ENCODE measurements at places on chromosomes 5 and 9.

DNA sequence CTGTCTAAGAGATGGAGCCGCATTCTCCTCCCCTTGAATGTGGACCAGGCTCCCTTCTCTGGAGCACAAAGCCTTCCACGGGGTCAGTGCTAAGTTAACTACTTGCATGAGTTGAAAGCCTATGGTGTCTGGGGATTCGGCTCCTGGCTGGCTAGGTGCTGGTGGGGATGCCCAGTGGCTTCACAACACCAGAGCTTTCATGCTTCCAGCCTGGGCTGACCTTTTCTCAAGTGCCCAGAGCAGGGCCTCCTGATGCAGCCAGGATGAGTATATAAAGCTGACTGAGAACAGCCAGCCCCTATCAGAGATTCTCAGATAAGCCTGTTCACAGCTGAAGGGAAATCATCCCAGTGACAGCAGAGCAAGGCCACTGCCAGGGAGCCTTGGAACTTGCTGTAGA is 11.8 kb downstream of the GALNT12 start:
- DNase-seq, result no peak

- no peak for DNase-seq
These were observed 41.1 kb downstream of the FGF1 start for GRCh38 chr5:142644640-142645361.

GRCh38 chr5:143614831-143615230 is 197.1 kb upstream of the HMHB1 start:
- no peak for DNase-seq

- no peak for DNase-seq
These were observed 151.2 kb upstream of the ADRA1B start for GRCh38 chr5:159765135-159765433.

DNA sequence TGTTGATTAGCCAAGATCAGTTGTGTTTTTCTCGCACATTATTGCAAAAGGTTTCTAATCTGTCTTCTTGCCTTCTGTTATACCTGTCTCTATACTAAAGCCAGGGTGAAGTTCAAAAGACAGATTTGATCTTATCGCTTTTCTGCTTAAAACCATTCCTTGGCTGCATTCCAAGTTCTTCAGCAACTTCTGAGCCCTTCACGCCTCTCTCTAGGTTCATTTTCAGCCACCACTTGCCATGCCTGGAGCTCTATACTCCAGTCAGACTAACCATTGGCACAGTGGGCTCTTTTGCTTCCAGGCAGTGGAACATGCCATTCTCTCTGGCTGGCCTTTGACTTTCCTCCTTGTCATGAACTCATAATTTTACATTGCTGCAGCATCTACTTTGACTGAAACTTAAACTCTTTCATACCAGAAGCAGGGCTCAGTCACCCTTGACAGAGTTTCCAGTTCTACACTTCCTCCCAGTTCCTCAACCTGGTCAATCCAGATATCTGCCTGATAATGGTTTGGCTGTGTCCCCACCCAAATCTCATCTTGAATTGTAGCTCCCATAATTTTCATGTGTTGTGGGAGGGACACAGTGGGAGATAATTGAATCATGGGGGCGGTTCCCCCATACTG is 114.4 kb downstream of the SLC12A2 start:
- no peak for DNase-seq

- no peak for DNase-seq
These were observed 32.2 kb downstream of the KCNV2 start for GRCh38 chr9:2749485-2749884.

- no peak for DNase-seq
These were observed 452.0 kb upstream of the ZNF608 start for GRCh38 chr5:125198270-125198974.

GRCh38 chr9:137321726-137322361 is 19.8 kb upstream of the NRARP start:
- DNase-seq, result no peak

DNA sequence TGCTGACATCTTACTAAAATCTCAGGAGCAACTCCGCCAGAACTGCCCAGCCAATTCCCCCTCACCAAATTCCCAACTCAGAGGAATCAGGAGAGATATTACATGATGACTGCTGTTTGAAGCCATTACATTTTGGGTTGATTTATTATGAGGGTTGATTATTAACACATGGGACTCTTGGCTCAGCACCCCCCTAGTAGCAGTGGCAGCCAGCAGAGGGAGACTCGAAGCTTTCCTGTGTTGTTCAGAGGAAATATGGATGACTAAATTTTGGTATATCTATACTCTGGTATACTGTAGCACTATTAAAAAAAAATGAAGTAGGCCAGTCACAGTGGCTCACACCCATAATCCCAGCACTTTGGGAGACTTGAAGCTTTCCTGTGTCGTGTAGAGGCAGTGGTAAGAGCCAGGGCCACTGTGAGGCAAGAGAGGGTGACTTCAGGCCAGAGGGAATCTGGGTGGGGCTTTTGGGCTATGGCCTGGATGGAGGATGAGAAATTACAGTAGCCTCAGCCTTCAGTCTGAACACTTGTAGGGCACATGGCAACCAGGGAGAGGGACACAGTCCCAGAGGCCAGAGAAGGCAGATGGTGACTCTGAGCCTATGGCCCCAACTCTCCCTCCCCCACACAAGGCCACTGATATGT is 111.4 kb downstream of the LHX2 start:
- no peak for DNase-seq

- no peak for DNase-seq
These were observed 30.6 kb upstream of the LMNB1 start for GRCh38 chr5:126746290-126746689.

GRCh38 chr9:79116041-79116440 is 455.7 kb upstream of the TLE4 start:
- DNase-seq, result no peak

DNA sequence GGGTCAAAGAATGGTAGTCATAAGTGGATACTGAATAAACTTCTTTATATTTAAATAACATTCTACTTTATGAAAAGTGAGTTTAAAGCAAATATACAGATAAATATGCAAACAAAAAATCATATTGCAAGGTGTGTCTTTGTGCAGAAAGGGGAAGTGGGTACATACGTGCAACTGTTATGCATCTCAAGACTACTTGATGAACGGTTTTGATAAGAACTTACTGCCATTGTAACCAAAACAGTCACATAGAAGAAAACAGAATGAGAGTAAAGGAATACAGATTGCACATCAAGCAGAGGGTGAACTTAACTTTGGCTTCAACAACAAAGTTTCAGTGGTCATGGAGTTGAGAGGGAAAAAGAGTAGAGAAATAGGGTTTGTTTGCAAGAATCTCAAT is 9.9 kb downstream of the CAMK4 start:
- DNase-seq, result no peak

- DNase-seq, result no peak
These were observed 3.6 kb upstream of the PITX1 start for GRCh38 chr5:135037519-135038204.

DNA sequence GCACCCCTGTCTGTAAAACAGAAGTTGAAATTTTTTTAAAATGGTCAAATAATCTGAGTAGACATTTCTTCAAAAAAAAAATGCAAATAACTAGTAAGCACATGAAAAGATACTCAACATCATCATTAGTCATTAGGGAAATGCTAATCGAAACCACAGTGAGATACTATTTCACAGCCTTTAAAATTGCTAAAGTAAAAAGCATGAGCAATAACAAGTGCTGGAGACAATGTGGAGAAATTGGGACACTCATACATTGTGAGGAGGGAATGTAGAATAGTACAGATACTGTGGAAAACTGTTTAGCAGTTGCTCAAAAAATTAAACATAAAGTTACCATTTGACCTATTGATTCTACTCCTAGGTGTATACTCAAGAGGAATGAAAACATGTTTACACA is 58.4 kb upstream of the RUSC2 start:
- DNase-seq, result no peak

- DNase-seq, result no peak
These were observed 239.6 kb upstream of the TUSC1 start for GRCh38 chr9:25917731-25918362.

DNA sequence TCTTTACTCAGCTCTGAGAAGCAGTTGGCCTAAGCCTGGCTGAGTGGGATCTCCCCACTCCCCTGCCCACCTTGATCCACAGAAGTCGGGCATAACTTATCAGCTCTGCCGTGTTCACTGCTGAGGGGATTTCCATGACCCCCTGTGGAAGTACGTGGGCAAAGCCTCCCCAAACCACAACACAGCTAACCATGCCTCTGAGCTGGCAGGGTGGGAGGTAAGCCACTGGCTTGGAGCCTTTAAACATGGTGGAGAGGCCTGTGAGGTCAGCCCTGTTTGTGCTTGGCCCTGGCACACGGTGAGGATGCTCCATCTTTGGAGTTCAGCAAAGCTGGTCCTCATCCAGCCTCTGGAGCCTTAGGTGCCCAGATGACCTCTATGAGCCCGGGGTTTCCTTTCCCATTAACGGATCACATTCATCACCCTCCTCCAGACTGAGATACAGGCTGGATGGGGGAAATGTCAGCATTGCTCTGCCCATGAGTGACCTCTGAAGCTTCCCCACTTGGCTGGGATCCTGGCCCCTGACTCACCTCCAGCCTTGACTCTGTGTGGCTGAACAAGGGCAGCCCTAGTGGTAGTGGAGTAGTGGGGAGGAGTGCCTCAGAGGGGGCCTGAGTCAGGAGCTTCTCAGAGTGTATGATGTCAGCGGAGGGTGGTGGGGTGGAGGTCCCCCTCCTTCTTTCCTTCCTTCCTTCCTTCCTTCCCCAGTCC is 6.2 kb downstream of the PDLIM4 start:
- peak; percentile 43 for DNase-seq

- peak; percentile 83 for DNase-seq
These were observed at the start of gene TERT for GRCh38 chr5:1294835-1295649. TSS of gene TERT (minus strand) at chr5:1295068. CDS start at chr5:1294989, 79 bp downstream.

DNA sequence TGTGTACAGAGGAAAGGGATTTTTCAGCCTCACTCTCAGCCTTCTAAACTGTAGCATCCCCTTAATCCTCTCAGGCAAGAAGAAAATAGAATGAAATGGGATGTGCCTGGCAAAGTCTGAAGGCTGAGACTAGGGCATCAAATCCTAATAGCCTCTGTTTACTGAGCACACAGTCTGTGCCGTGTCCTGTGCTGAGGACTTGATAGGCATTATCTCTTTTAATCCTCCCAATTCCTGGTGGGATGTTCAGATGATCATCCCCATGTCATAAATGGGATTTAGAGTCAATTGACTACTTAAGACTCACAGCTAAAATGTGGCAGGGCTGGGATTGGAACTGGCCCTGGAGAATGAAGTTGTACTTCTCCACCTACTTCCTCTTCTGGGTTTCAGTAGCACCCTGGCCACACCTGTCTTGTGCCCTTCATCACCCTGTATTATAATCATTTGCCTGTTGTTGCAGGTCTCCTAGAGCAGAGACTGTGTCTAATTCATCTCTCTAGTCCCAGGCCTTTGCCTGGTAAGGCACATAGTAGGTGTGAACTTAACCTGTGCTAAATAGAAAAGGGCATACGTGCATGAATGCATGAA is 81.0 kb downstream of the WWC1 start:
- DNase-seq, result no peak

DNA sequence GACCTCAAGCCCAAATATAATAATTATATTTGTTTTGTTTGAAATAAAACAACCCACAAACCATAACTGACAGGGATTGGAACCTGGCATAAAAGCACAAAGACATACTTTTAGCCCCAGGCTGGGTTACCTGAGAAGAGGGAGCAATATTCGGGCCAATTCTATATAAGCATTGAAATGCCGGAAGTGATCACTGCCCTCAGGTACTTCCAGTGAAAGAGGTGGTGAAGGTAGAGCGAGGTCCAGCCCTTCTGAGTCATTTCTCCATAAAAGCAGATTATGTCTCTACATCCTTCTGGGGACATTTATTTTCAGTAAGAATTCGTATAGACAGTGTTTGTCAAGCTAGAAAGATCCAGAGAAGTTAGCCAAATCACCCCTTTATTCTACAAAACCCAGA is 59.6 kb downstream of the GCNT4 start:
- no peak for DNase-seq

- no peak for DNase-seq
These were observed 512.2 kb downstream of the ZNF608 start for GRCh38 chr5:124234022-124234769.

DNA sequence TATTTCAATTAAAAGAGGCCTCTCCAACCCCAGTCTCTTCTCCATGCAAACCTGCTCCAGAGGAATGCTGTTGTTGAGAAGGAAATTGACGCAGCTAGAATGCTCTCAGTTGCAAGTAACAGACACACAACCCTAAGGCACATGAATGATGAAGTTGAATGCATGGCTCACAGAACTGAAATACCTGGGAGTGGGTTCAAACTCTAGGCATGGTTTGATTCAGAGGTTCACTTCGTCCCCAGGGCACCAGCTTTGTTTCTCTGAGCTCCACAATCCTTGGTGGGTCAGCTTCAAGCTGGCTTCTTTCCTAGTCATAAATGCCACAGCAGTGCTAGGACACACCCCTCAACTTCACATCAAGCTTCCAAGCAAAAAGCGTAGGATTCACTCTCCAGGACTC is 4.6 kb downstream of the ACTL7B start:
- no peak for DNase-seq

DNA sequence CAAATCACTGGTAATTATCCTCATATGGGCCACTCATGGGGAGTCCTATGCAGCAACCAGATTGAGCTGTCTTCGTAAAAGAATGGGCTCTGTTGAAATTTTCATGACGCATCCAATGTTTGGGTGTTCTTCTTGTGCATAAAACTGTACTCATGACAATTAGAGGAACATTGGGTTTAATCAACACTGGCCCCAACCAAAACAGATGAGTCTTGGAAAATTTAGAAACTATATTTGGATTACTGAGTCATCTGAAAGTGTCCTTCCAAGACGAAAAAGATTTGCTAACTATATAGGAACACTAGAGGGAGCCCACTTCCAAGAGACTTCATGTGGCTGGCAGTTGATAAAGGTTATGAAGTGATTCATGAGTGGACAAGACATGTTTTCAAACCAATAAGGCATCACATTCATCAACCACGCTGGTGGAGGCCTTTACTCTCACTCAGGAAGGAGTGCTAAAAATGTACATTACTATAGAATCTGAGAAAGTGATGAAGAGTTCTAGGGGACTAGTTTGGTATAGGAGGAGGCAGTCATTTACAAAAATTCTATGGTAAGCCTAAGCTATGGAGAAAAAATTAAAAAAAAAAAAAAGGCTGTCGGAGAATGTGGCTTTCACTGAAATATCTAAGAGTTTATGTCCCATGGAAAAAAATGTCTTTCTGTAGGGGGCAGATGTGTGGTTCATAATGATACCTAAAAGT is 313.5 kb downstream of the PRDM9 start:
- no peak for DNase-seq

GRCh38 chr9:108474356-108474755 is 381.4 kb downstream of the ACTL7B start:
- DNase-seq, result no peak

- DNase-seq, result no peak
These were observed 836 bp downstream of the PCSK5 start for GRCh38 chr9:75891277-75891741.

GRCh38 chr5:141564216-141564692 is 54.5 kb downstream of the DIAPH1 start:
- DNase-seq, result peak; percentile 29

DNA sequence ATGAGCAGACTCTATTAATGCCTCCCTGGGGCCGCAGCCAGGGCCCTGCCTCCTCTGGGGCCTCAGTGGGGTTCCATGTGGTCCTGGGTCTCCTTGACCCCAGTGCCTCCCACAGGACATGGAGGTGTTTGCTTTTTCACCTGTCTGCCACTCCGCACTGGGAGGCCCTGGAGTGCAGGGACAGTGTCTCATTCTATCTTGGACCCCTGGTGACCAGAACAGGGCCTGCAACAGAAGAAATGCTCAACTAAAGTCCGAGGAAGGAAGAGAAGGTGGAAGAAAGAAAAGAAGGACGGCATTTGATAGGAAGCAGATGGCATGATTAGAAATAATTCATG is 243.2 kb downstream of the CDK5RAP2 start:
- no peak for DNase-seq

Measured in activated T-cell treated with anti-CD3 and anti-CD28 coated beads for 48 hours (primary cell).